Activated CD8-positive, alpha-beta memory T cell treated with anti-CD3 and anti-CD28 coated beads for 1 hour (primary cell): ENCODE measurements at places on chromosomes 3 and 15.

DNA sequence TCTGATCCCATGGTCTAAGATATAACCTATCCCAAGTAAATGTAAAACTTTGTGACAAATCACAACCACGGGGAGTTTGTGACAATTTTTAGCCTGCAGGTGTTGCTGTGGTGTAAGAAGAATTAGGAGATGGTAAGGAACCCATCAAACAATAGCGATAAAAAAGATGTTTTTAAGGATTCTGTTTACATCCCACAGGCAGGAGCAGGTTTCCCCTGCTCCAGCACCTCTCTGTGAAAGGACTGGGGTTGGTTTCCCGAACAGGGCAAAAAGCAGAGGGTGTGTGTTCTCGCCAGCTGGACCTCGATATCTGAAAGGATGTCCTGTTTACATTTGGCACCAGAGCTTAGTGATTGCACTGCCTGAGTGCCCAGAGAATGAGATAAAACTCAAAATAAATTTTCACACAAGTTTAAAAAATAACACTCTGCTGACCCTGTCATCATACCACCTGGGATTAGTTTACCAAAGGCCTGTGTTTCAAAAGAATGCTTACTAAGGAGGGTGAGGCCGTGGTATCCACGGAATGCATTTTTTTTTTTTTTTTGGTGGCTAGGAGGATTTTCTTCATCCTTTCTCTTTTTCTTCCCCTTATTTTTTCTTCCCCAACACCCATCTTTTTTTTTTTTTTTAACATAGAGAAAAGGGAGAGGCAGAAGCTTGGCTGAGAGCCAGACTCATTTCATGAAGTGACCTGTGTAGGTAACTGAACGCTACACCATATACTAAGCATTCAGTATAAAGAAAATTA, 151.8 kb upstream of the DPH6 start:
- no peak for DNase-seq

GRCh38 chr3:188524052-188524451, 370.1 kb downstream of the LPP start:
- no peak for DNase-seq

GRCh38 chr3:68206524-68207117, 552.2 kb upstream of the SUCLG2 start:
- DNase-seq: no peak

GRCh38 chr3:168952551-168952950, 711.0 kb downstream of the MECOM start:
- no peak for DNase-seq

DNA sequence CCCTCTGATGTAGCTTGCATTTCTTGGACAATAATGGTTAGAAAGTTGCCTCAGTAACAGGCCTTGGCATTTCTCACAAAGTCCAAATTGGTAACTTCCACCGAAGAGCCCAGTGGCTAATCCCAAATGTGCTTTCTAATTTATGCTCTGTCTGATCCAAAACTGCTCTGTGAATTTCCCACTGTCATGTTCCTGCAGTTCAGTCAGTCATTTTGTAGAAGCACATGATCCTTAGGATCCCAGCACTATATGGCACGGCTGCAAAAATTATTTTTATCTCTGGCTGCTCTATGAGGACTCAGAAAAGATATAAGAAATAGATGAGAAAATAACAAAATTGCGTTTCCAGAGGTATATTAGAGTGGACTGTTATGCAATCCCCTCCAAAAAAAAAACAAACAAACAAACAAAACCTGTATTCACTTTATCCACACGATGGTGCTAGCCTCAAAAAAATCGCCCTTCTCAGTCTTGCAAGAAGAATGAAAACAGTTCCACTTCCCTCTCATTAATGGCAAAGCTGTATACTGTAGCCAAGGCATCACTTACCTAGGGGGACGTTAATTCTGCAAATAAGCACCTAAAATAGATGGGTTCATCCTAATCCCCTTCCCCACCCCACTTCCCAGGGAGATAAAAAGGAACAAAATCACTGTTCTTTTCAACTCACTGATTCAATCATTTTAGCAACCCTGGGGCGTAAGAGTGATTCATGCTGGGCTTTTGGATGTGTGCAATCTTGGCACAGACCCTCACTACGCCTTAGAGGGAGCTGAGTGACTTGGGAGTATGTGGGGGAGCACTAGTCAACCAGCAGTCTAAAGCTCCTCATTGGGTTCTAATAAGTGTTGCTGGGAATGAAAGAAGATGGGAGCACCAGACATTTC, 61.3 kb downstream of the TMCO5A start:
- DNase-seq: no peak

- no peak for DNase-seq
Observed at GRCh38 chr15:45821390-45821789, 186.6 kb downstream of the SQOR start.

DNA sequence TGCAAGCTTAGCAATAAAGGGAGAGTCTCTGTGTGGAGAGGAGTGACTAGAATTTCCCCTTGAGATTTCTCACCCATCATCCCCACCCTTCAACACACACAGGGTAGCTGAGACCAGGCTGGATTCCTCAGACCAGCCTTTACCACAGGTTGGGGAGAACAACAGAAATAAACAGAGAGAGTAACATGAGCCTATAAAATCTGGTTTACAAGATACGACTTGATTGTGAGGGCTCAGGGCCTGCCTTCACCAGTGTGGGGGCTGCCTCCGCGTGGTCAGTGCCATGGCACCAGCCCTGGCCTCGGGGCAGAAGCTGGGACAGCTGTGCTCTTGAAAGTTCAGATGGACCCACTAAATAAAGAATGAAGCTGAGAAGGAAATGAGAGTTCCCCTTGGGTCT, 14.6 kb upstream of the MAGEF1 start:
- no peak for DNase-seq

DNA sequence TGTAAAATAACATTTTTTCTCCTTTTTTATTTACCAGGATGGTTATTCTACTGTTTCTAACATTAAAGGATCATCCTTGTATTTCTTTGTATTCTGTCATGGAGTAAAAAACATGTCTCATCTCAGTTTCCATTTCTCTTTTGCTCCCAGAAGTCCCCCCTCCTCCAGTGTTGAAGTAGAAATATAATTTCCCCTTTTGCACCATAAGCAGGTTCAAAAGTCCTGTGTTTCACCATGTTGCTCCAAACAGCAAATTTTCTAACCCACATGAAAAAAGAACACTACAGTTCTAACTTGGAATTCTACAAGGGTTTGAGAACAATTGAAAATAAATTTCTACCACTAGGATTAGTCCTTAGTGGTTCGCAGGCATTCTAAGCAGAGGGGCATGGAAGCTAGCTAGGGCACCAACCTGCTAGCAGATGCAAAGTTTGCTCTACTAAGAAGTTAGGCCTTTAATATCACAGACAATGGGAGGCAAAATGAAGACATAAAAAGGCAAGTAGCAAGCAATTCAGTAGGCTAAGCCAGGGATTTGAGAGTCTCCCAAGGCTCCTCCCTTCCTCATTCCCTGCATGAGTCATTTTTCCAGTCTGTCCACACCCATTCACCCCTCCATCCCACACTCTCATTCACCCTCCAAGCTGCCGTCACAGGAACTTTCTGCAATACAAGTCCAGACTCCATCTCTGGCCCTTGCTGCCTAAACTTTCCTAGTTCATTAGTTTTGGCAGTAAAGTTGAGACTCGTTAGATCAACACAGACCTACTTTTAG, 2.3 kb upstream of the MBNL1 start:
- no peak for DNase-seq

DNA sequence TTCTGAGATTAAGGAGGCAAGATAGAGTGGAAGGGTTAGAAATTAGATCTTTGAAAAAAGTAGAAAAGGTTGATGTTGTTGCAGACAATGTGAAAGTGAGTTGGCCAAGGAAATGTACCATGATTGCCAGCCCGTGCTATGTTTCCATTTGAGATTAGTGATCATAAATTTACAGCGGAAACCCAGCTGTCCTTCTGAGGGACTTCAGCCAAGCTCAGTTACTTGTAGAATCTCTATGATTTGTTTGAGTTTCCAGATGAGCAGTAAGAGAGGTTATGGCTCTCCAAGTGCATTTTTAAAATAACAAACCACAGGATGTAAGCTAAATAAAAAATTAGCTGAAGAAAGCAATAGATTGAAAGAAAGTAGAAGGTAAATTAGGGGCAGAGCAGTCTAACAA, 54.2 kb upstream of the RBMS3 start:
- DNase-seq: no peak

DNA sequence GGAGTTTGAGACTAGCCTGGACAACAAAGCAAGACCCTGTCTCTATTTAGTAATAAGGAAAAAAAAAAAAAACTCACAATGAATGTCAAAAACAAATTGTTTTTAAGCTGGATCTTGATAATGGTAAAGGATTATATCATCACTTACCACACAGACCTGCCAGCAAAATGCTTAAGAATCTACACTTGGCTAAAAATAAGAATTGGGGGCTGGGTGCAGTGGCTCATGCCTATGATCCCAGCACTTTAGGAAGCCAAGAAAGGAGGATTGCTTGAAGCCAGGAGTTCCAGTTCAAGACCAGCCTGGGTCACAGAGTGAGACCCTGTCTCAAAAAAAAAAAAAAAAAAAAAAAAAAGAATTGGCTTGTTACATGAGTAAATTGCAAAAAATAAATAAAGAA, 31.0 kb downstream of the ACAP2 start:
- no peak for DNase-seq

GRCh38 chr15:78996894-78997275, 52.0 kb upstream of the CTSH start:
- DNase-seq: no peak

- DNase-seq: no peak
Observed at GRCh38 chr3:107543666-107544065, 20.9 kb downstream of the BBX start.

DNA sequence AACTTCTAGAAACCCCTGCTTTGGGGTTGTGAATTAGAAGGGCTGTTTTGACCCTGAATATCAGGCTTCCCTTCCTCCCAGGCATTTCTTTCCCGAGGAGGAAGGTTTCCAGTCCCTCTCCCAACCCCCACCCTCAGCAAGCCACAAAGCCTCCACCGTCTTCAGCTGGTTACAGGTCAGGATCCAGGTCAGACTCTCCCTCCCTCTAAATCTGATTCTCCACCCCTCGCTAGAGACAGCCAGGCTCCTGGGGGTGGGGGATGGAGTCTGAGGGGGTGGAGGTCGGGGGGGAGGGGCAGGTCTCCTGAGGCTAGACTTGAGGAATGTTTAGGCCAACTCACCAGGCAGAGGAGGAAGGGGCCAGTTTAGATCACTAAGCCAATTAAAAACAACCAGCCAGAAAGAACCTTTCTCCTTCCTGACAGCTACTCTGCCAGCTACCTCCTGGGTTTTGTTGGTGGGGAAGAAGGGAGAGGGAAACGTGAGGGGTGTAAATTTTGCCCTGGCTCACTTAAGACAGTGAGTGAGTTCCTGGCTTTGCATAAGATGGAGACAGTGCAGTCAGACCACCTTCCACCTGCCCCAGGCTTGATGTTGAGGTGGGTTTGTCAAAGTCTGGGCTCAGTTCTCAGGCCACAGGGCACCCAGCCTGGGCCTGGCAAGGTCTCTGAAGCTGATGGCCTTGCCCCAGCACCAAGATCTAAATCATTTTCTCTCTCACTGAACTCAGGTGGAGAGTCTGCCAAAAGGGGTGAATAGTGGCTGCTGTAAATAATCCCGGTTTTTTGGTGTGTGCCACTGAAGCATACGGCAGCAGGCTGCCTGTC, 19.5 kb downstream of the BMF start:
- no peak for DNase-seq

GRCh38 chr15:92853222-92853621, 46.9 kb upstream of the CHD2 start:
- DNase-seq: no peak

DNA sequence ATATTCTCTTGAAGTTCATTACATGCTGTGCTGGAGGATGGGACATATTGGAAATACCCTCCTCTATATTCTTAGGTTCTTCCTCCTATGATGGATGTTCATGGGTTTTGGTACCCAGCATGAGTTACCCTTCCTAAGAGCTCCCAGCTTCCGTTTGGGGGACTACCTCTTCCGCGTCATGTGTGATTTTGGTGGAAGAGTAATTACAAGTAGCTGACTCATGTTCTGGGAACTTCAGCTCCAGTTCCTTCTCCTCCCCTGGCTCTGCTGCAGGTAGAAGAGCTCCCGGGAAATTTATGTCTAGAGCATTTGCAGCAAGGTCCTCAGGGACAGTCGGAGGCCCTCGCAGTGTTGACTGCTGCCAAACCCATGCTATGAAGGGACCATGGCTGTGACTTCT, 208.8 kb upstream of the IL12A start:
- no peak for DNase-seq

- DNase-seq: no peak
Observed at GRCh38 chr15:69298697-69299441, at the start of gene PAQR5. Gene PAQR5, plus strand, starts transcription at chr15:69298912. Its CDS starts 61,169 bp downstream, at chr15:69360081.

DNA sequence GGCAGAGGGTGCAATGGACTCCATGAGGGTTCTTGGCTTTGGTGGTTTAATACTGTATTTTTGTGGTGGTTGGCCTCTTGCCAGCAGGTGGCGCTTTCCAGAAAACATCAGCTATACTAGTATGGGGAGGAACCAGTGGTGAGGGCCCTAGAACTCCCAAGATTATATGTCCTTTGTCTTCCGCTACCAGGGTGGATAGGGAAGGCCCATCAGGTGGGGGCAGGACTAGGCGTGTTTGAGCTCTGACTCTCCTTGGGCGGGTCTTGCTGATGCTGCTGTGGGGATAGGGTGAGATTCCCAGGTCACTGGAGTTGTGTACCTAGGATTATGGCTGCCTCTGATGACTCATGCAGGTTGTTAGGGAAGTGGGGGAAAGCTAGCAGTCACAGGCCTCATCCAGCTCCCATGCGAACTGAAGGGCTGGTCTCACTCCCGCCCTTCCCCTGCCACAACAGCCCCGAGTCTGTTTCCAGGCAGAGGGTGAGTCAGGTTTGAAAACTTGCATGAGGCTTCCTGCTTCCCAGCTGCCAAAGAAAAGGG, 357.7 kb downstream of the OTOL1 start:
- DNase-seq: no peak

- DNase-seq: no peak
Observed at GRCh38 chr3:195075199-195075940, 195.6 kb downstream of the XXYLT1 start.

- no peak for DNase-seq
Observed at GRCh38 chr3:74124782-74125181, 489.7 kb downstream of the CNTN3 start.

- no peak for DNase-seq
Observed at GRCh38 chr3:129320825-129321487, 42.3 kb downstream of the HMCES start.

DNA sequence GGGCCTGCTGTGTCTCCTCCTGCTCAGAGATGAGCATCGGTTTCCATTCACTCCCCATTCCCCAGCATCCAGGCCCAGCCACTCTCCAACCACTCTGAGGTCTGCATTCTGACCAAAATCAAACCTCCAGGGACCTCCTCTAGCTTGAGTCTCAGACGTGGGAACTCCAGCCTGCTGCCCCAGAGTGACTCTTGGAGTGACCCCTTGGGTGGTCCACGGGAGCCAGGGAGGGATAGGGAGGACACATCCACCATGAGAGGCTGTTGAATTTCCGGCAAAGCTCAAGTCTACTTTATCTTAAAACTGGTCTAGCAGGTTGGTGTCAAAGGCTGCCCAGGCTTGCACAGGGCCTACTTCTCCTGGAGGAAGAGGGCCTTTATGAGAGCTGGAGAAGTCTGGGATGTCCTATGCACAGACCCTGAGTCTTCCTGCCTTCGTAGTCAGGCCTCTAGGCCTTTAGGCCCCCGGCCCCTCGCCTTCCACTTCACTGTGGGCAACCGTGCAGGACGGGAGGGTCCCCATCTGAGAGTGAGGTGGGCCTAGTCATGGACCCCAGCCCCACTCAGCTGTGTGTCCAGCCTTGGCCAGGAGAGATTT, 8.9 kb downstream of the CISH start:
- DNase-seq: no peak
